Effector memory CD8-positive, alpha-beta T cell (primary cell): ENCODE measurements at places on chromosomes 2 and 18.

- DNase-seq, result no peak
These were observed 17.7 kb downstream of the QPCT start for GRCh38 chr2:37361994-37362698.

DNA sequence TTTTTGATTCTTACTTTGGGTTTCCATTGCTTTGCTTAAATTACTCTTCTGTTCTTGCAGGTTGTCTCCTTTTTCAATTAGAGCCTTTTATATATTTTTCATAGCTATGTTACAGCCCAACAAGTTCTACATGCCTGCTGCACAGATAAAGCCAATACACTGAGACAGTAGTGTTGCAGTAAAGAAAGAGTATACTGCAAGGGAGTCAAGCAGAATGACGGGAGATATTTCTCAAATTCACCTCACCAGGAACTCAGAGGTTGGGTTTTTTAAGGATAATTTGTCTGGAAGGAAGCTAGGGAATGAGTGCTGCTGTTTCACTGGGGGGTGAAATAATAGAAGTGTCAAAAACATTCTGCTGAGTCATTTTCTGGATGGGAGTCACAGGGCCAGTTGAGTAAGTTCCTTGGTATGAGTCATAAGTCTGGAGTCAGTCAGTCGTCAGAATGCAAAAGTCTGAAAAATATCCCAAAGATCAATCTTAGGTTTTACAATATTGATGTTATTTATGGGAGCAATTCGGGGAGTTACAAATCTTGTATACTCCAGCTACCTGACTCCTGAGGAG lies 193.0 kb upstream of the RGPD4 start:
- no peak for DNase-seq

- no peak for DNase-seq
These were observed 29.9 kb upstream of the ZNG1B start for GRCh38 chr2:113407446-113408099.

DNA sequence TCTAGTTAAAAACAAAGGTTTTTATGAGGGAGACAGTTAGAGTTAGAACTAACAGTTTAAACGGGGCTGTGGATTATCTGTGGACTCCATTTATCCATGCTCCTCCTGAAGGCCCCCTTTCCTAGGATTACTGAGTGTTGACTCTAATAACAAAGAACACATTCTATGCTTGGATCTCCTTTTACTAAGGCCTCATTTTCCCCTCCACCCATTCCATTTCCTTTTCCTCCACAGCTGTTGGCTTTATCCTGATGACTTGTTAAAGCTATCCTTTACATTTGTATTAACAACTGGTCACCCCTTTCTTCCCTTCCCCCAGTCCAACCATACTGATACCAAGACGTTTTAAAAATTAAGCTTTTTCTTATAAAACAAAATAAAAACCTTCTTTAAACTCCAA lies 220.6 kb downstream of the SRBD1 start:
- no peak for DNase-seq

DNA sequence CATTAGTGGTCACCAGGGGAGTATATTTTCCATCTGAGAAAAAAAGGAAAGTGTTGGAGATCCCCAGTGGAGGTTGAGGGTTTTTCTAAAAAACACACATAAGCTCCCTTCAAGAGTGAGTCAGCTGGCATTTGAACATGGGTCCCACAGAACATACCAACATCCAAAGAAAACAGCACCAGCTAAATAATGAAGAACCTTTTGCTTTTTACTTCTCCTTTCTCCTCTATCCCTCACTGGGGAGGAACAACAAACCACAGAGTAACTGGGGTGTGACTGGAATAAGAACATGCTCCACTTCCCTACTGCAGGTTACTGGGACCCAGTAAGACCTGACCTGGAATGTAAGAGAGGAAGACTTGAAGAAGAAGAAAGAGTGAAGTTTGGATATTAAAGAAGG lies 56.5 kb upstream of the RAPH1 start:
- DNase-seq, result no peak

GRCh38 chr2:143877876-143878530 lies 641.9 kb downstream of the ZEB2 start:
- no peak for DNase-seq

GRCh38 chr2:61631321-61631720 lies 93.2 kb upstream of the XPO1 start:
- DNase-seq, result no peak

DNA sequence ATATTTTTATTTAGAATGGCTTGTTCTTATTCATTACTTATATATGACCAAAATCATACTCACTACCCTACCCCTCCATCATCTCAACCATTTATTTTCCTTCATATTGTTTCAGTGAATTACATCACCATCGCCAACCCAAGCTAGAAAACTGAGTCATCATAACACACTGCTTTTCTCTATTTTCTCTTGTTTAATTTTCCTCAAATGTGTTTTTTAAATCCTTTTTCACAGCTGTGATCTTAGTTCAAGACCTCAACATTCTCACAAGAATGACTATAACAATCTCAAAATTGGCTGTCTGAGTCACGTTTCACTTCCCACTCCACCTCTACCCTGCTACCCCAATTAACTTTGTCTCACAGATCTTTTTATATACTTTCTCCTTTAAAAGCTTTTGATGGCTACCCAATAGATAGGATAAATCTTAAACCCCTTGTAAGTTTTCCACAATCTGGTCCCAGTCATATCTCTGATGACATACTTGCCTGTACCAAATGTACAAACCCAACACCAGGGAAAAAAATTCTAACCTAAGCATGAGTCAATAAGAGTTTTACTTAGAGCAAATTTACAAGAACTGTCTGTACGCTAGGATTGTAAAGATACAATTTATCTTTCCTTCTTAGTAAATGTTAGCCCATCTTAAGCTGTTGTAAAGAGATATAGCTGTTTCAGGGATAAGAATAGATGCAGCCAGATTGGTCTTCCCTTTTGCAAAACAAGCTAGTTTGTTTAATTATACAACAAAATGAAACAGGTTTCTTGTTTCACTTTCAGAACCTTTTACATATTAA lies 635.1 kb upstream of the SLC39A10 start:
- DNase-seq, result no peak

GRCh38 chr2:37414470-37414949 lies 70.1 kb downstream of the QPCT start:
- peak; percentile 15 for DNase-seq

DNA sequence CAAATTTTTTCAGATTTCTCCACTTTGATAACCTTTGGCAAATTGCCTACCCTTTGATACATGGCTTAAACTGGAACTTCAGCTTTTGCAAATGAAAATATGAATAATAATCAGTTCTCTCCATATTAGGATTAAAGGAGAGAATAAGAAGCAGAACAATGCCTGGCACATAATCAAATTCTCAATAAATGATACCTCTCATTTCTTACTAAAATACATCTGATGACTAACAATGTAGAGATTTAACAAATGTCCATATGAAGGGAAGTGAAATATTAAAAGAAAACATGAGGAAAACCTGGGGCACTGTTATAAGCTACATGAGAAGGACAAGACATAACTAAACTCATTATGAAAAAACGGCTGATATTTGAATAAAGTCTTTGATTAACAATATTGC lies 1103.6 kb downstream of the LRP1B start:
- no peak for DNase-seq

- DNase-seq, result peak; percentile 29
These were observed at the start of gene MOCOS for GRCh38 chr18:36187193-36187825. Gene MOCOS, plus strand, starts transcription at chr18:36187497. Its CDS starts 43 bp downstream, at chr18:36187540.

- DNase-seq, result no peak
These were observed 599.9 kb downstream of the TMEM182 start for GRCh38 chr2:103361712-103362111.
